Lower lobe of right lung (tissue), 2 donors: ENCODE measurements at places on chromosomes 2 and 18. TPM values are rescaled to one million over a fixed set of nuclear protein-coding genes. Genes with fewer than 3 reads are reported as not detected.

DNA sequence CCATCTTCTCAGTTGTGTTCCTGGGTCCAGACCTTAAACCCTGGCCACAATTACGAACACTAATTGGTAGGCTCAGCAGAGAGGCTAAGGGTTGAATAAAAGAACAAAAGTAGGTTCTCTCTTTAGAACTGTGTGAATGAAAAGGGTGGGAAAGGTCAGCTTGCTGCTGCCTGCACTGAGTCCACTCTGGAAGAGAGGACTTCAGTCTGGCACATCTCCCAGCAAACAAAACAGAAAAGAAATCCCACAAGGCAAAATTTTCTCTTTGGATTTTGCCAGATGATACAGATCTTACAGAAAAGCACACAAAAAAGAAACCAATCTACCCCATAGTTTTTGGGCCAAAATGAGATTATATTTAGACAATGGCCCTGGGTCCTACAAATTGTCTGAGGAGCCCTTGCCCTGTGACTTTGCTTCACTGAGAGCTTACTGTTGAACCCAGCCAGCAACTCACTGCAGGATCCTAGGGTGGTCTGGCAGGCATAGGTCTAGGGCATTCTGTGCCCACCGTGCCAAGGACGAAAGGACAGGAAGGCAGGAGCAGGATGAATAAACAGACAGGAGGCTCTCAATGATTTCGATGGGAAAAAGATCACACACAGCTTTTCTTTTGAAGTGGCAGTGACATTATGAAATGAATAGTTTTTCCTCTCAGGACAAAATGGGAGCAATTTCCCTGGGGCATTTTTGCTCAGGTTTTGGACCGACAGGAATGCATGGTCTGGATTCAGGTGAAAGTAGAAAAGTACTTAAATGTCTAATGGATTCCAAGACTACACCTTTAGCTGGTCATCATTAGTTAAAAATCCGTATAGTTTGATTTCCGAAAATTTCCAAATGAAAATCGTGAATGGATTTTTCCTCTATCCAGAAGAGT is 68.4 kb upstream of the STAM2 start:
- DNase-seq: no peak
- no peaks in the 10 kb centered on the region for H3K4me1 ChIP-seq
- no peaks in the 10 kb centered on the region for H3K27me3 ChIP-seq
- H3K36me3 ChIP-seq: no peaks in the 10 kb centered on the region
- no peak overlapping the region for H3K4me3 ChIP-seq

DNA sequence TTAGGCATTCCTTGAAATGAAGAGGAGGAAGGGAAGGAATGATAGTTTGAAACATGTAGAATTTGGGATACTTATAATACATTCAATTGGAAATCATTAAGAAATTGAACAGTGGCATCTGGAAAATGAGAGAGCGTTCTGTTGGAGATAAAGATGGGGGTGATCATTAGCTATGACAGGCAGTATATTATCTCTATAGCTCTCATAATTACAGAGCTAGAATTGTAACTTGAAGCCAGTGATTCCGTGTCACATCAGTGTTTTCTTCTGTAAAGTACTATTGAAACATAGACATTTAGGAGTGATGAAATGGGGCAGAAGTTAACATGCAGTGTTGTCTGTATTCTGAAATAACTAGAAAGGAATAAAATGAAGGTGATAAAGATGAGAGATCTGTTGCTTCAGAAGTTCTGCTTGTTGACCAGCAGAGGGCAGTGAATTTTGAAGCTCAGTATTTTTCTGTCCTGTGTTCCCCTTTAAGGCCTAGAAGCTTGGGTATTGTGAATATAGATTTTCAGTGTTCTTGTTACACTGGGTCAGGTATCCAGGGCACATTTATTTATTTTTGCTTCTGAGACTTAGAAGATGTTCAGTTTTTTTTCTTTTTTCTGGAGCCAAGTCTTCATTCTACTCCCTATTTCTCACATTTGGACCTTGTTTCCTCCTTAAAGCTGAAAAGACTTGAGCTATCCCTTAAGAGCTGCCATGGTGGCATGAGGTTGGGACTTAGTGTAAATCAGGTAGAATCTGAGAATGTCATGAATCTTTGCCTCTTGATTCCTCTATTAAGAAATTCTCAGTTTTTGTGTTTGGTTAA is 157.4 kb downstream of the TAF4B start:
- no peaks in the 10 kb centered on the region for H3K27me3 ChIP-seq
- no peaks in the 10 kb centered on the region for H3K36me3 ChIP-seq
- H3K27ac ChIP-seq: no peak overlapping the region
- no peak overlapping the region for H3K4me3 ChIP-seq
- no peak for DNase-seq

LRATD1 gene
- 8.0 TPM for total RNA-seq

ST8SIA5 gene
- total RNA-seq: not detected

DNA sequence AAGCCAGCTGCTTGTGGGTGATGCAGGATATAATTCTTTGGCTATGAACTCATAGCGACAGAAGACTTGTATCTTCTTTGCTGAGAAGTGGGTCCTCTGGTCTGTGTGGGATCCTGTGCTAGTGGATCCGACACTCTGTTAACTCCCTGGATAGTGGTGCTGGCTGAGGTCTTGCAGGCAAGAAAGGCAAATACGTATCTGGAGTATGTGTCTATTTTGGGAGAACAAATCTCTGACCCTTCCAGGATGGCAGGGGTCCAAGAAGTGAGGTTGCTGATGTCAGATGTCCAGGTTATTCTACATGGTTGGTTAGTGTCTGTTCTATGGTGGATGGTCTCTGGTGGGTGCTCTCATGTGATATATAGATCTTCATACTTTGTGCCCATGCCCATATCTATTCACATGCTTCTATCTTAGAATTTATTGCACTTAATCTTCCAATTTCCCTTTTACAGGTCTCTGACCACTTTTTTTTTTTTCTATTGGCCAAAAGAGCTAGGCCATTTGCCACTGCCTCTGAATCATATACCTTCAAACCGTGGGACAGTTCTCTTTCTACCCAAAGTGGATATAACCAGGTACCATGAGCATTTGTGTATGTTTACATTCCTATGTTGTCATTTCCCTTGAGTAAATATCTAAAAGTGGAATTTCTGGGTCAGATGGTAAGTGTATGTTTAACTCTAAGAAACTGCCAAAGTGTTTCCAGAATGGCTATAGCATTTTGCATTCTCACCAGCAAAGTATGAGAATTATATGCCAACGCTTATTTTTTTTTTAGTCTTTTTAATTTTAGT is 45.1 kb upstream of the RBMS1 start:
- H3K27me3 ChIP-seq: no peaks in the 10 kb centered on the region
- no peak overlapping the region for H3K4me3 ChIP-seq
- H3K4me1 ChIP-seq: no peaks in the 10 kb centered on the region
- DNase-seq: no peak
- H3K27ac ChIP-seq: no peak overlapping the region

- H3K36me3 ChIP-seq: no peaks in the 10 kb centered on the region
- H3K27ac ChIP-seq: no peak overlapping the region
- H3K4me3 ChIP-seq: no peak overlapping the region
- H3K4me1 ChIP-seq: no peaks in the 10 kb centered on the region
- H3K27me3 ChIP-seq: no peaks in the 10 kb centered on the region
Measured at GRCh38 chr2:27162151-27163121, 13.6 kb downstream of the TCF23 start.

RNPEPL1 gene
- 102 TPM for total RNA-seq

CFAP210 gene
- total RNA-seq: 0.95 TPM

DNA sequence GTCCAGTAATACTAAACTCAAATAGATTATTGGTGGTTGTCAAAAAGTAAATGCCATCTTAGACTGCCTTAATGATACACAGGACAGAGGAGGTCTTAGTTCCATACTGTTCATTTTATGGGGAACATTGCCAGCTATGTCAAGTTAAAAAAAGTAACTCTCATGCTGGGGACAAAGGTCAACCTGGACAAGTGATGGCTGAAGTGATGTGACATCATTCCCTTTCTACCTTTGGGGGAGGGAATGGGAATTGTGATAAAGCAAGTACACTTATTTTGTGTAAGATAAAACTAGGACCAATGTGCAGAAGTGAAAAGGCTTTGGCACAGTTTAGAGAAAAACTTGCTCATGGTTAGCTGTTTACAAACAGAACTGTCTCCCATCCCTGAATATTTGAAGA is 24.0 kb upstream of the SNORC start:
- H3K27me3 ChIP-seq: no peaks in the 10 kb centered on the region
- DNase-seq: no peak
- H3K36me3 ChIP-seq: peaks cover 95% of the 10 kb centered on the region

TNP1 gene
- not detected for total RNA-seq

DNA sequence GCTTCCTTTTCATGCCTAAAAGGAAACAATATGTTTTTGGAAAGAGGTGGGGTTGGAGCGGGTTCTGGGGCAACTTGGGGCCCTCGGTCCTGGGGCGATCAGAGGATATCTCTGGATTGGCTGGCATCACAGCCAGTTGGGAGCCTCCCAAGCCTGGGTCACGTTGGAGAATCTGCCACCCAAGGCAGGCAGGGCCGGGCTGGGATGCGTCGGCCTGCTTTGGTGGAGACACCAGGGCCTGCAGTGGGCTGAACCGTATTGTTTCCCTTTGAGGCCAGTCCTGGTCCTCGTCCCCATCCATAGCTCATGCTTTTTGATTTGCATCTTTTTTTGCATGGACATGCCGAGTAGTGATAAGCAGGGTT is 235.8 kb downstream of the ATAD2B start:
- no peak overlapping the region for H3K4me3 ChIP-seq
- H3K4me1 ChIP-seq: no peaks in the 10 kb centered on the region
- no peak overlapping the region for H3K27ac ChIP-seq
- no peak for DNase-seq
- H3K27me3 ChIP-seq: no peaks in the 10 kb centered on the region

KIAA2012 gene
- total RNA-seq: 2.8 TPM

DNA sequence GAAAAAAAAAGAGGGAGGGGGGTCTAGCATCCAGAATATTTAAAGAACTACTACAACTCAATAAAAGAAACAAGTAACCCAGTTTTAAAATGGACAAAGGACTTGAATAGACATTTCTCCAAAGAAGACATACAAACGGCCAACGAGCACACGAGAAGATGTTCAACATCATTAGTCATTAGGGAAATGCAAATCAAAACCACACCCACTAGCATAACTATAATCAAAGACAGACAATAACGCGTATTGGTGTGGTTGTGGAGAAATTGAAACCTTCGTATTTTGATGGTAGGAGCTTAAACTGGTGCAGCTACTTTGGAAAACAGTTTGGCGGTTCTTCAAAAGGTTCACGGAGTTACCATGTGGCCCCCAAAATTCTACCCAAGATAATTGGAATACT is 64.3 kb upstream of the CAB39 start:
- no peaks in the 10 kb centered on the region for H3K36me3 ChIP-seq
- no peaks in the 10 kb centered on the region for H3K27me3 ChIP-seq
- no peak overlapping the region for H3K27ac ChIP-seq
- no peak for DNase-seq

DNA sequence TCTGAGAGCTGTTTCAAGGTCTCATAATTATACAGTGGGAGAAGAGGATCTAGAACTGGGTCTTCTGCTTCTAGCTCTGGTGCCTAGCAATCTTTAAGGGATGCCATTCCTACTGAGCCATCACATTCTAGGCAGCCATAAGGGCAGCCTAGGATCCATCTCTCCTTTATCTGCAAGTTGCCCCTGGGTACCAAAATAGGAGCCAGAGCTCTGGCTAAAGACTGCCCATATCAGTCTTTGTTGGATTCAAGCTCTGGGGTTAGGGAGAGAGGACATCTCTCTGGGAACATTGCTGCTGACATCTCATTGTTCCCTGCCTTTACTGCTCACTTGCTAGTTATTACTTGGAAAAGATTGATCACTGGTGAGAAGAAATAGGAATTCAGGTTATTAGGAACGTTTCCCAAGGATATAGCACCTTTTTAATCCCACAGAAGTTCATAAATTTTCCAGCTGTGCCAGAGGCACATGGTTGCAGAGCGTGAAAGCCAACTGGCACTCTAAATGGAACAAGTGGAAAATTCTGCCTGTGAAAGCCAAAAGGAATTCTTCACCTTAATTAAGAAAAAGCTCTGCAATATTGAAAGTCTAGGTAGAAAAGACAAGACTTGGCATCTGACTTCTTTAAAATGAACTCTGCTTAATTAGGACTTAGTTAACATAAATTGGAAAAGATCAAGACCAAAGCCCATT is 102.2 kb downstream of the CDC42EP3 start:
- H3K27me3 ChIP-seq: no peaks in the 10 kb centered on the region
- no peak overlapping the region for H3K4me3 ChIP-seq
- H3K27ac ChIP-seq: no peak overlapping the region
- DNase-seq: no peak
- H3K4me1 ChIP-seq: peaks cover under 1% of the 10 kb centered on the region

SRD5A2 gene
- total RNA-seq: 1.2 TPM

ASNSD1 gene
- total RNA-seq: 29.1 TPM
